Thymus (tissue), 14 donors: ENCODE measurements at places on chromosomes 6 and 20. TPM values are rescaled to one million over a fixed set of nuclear protein-coding genes. Genes with fewer than 3 reads are reported as not detected.

- no peaks in the 10 kb centered on the region for H3K36me3 ChIP-seq
- no peaks in the 10 kb centered on the region for H3K27me3 ChIP-seq
- no peak for DNase-seq
- no peak overlapping the region for H3K27ac ChIP-seq
Measured at GRCh38 chr6:144266091-144266649, 19.0 kb upstream of the UTRN start.

- H3K36me3 ChIP-seq, result no peaks in the 10 kb centered on the region
- H3K4me1 ChIP-seq, result peaks cover 27% of the 10 kb centered on the region
- H3K27me3 ChIP-seq, result no peaks in the 10 kb centered on the region
- no peak for DNase-seq
- H3K4me3 ChIP-seq, result peak within 1 kb of the TSS; percentile 79
Measured at GRCh38 chr20:2101057-2101864, at the start of gene STK35. Gene STK35, plus strand, starts transcription at chr20:2101827. Its CDS starts 55 bp downstream, at chr20:2101882.

- peaks cover 13% of the 10 kb centered on the region for H3K4me1 ChIP-seq
- H3K4me3 ChIP-seq, result no peak overlapping the region
- H3K36me3 ChIP-seq, result no peaks in the 10 kb centered on the region
- H3K27ac ChIP-seq, result no peak overlapping the region
Measured at GRCh38 chr20:13221313-13221672, 219 bp downstream of the ISM1 start.

The RBPJL gene
- polyA plus RNA-seq, result 0.07 TPM

The SULF2 gene
- polyA plus RNA-seq, result 94.0 TPM

The ACOT13 gene
- 29.4 TPM for polyA plus RNA-seq

DNA sequence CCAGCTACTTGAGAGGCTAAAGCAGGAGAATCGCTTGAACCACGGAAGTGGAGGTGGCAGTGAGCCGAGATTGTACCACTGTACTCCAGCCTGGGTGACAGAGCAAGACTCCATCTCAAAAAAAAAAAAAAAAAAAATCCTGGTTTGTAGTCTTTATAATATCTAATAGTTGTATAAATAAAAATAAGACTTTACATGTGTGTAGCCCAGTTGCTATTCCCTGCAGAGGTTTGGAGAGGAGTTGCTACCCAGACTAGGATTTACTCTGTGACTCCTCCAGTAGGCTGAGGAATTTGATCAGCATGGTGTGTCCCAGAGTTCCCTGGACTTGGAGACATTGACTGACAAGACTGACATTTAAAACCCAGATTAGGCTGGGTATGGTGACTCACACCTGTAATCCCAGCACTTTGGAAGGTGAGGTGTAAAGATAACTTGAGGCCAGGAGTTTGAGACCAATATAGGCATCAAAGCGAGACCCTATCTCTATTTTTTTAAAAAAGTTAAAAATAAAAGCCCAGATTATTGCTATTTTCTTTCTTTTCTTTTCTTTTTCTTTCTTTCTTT is 10.2 kb downstream of the CHMP4B start:
- H3K27me3 ChIP-seq, result no peaks in the 10 kb centered on the region
- peaks cover 5% of the 10 kb centered on the region for H3K36me3 ChIP-seq
- peaks cover 17% of the 10 kb centered on the region for H3K4me1 ChIP-seq
- no peak for DNase-seq

GRCh38 chr6:33692760-33693158 is 18.7 kb downstream of the UQCC2 start:
- peaks cover 30% of the 10 kb centered on the region for H3K4me1 ChIP-seq
- no peaks in the 10 kb centered on the region for H3K27me3 ChIP-seq
- DNase-seq, result no peak
- H3K4me3 ChIP-seq, result no peak overlapping the region
- peaks cover 83% of the 10 kb centered on the region for H3K36me3 ChIP-seq

GRCh38 chr20:40278673-40279072 is 410.4 kb downstream of the MAFB start:
- no peaks in the 10 kb centered on the region for H3K27me3 ChIP-seq
- no peak for DNase-seq
- no peaks in the 10 kb centered on the region for H3K36me3 ChIP-seq
- no peak overlapping the region for H3K27ac ChIP-seq
- no peak overlapping the region for H3K4me3 ChIP-seq
- H3K4me1 ChIP-seq, result no peaks in the 10 kb centered on the region

- no peaks in the 10 kb centered on the region for H3K36me3 ChIP-seq
- DNase-seq, result no peak
Measured at GRCh38 chr6:29112135-29112534, 4.3 kb downstream of the OR2J3 start.

DNA sequence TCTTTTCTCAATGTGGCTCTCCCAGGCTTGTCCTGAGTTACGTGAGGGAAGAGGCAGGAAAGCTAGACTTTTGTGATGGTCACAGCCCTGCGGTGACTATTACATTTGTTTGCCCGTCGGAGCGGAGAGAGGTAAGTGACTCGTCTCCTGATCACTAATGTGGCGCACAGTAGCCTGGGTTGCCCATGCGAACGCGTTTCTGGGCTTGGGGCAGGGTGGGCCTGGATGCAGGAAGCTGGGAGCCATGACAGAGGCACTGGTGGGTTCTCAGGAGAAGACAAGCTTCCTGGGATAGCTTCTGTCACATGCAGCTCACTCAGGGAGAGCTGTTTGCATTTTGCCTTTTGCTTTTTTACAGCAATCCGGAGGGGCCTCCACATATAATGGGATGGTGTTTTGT is 60.6 kb downstream of the IGF2R start:
- peaks cover 49% of the 10 kb centered on the region for H3K36me3 ChIP-seq
- no peak overlapping the region for H3K4me3 ChIP-seq
- H3K27me3 ChIP-seq, result no peaks in the 10 kb centered on the region
- H3K27ac ChIP-seq, result no peak overlapping the region

- H3K27ac ChIP-seq, result no peak overlapping the region
- H3K4me3 ChIP-seq, result no peak overlapping the region
- H3K4me1 ChIP-seq, result no peaks in the 10 kb centered on the region
- DNase-seq, result no peak
- no peaks in the 10 kb centered on the region for H3K27me3 ChIP-seq
Measured at GRCh38 chr6:57432157-57432556, 114.7 kb downstream of the PRIM2 start.

The MAP3K5 gene
- polyA plus RNA-seq, result 23.0 TPM

The TOMM6 gene
- 347 TPM for polyA plus RNA-seq

DNA sequence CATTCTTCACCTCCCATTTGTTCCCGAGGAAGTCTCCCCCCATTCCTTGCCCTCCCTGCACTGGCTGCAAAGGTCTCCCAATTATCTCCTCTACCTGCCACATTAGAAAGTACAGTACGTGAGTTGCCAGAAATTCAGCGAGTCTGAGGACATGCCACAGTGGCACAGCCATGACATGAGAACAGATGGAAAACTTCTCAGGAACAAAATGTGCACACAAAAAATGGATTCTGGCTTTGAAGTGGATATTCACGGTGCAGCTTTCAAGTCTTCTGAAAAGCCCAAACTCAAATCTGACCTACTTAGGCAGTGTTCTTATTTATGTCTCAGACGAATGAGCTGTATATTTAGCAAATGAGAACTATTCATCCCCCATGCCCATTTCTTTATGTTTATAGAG is 269.1 kb upstream of the ARID1B start:
- no peaks in the 10 kb centered on the region for H3K36me3 ChIP-seq
- H3K4me3 ChIP-seq, result no peak overlapping the region
- no peak for DNase-seq
- H3K27ac ChIP-seq, result no peak overlapping the region
- H3K4me1 ChIP-seq, result no peaks in the 10 kb centered on the region

GRCh38 chr20:40397467-40397866 is 291.6 kb downstream of the MAFB start:
- H3K4me1 ChIP-seq, result no peaks in the 10 kb centered on the region
- H3K27me3 ChIP-seq, result no peaks in the 10 kb centered on the region
- H3K36me3 ChIP-seq, result no peaks in the 10 kb centered on the region
- H3K4me3 ChIP-seq, result no peak overlapping the region
- DNase-seq, result no peak

GRCh38 chr6:122050242-122050755 is 349.2 kb upstream of the HSF2 start:
- no peaks in the 10 kb centered on the region for H3K36me3 ChIP-seq
- H3K4me1 ChIP-seq, result no peaks in the 10 kb centered on the region
- DNase-seq, result no peak

DNA sequence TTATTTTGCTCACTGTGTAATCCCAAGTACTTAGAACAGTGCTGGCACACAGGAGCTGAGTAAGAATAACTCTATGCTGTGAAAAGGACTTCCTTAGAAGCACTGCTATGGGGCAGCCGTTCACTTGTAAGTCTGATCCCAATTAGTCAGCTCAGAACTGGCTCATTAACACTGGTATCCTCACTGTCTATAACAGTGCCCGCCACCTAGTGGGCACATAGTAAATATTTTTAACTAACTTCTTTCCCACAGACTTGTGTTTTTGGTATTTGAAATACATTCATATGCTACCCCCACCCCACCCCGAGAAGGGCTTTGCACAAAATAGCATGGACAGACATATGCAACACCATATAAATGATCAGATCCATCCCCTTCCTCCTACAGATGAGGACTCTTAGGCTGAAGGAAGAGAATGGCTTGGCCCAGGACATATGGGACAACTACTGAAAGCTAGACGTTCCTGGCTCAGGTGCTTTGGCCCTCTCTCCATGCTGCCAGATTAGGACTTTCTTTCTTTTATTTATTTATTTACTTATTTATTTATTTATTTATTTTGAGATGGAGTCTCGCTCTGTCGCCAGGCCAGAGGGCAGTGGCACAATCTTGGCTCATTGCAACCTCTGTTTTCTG is 47.1 kb downstream of the DST start:
- no peaks in the 10 kb centered on the region for H3K27me3 ChIP-seq
- peak overlapping the region; percentile 19 for H3K27ac ChIP-seq
- no peak overlapping the region for H3K4me3 ChIP-seq
- H3K36me3 ChIP-seq, result no peaks in the 10 kb centered on the region
- peaks cover 22% of the 10 kb centered on the region for H3K4me1 ChIP-seq

The SYNDIG1 gene
- polyA plus RNA-seq, result 0.41 TPM

- no peak for DNase-seq
- H3K27ac ChIP-seq, result no peak overlapping the region
- H3K4me1 ChIP-seq, result no peaks in the 10 kb centered on the region
- peaks cover 12% of the 10 kb centered on the region for H3K36me3 ChIP-seq
Measured at GRCh38 chr6:158460602-158461169, 99.2 kb upstream of the TMEM181 start.

GRCh38 chr6:158799051-158799792 is 19.9 kb downstream of the EZR start:
- peaks cover 8% of the 10 kb centered on the region for H3K36me3 ChIP-seq
- no peak overlapping the region for H3K27ac ChIP-seq
- H3K27me3 ChIP-seq, result no peaks in the 10 kb centered on the region
- no peak overlapping the region for H3K4me3 ChIP-seq

DNA sequence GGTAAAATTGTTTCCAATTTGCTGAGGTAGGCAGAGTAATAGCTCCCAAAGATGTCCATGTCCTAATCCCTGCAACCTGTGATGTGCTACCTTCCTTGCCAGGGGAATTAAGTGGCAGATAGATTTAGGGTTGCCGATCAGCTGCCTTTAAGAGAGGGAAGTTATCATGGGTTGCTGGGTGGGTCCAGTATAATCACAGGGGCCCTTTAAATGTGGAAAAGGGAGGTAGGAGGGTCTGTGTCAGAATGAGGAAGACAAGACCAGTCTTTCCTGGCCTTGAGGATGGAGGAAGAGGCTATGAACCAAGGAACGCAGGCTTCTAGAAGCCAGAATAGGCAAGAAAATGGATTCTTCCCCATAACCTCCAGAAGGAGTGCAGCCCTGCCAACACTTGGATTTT is 50.7 kb downstream of the CTCFL start:
- peaks cover 31% of the 10 kb centered on the region for H3K4me1 ChIP-seq
- H3K36me3 ChIP-seq, result no peaks in the 10 kb centered on the region
- no peak overlapping the region for H3K27ac ChIP-seq
- peaks cover 12% of the 10 kb centered on the region for H3K27me3 ChIP-seq
- no peak for DNase-seq
- no peak overlapping the region for H3K4me3 ChIP-seq

DNA sequence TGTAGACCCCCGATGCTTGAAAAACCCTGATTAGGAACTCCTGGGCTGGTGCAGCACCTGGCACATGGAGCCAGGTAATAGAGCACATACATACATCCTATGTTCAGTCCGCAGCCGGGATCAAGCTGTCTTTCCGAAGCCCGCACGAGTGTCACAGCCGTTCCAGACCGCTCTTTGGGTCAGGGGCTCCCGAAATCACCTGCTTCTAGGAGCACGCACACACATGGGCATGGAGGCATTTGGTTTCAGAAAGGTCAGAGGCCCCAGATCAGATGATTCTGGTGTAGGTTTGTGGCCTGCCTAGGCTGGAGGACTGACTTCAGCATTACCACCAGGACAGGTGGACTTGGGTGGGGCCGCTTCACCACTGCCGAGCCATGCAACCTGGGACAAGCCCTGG is 42.1 kb upstream of the STX16 start:
- no peaks in the 10 kb centered on the region for H3K27me3 ChIP-seq
- no peaks in the 10 kb centered on the region for H3K36me3 ChIP-seq
- H3K27ac ChIP-seq, result no peak overlapping the region
- H3K4me1 ChIP-seq, result no peaks in the 10 kb centered on the region

The CD83 gene
- 21.6 TPM for polyA plus RNA-seq

GRCh38 chr6:75619230-75619899 is 17.7 kb downstream of the SENP6 start:
- H3K4me3 ChIP-seq, result no peak overlapping the region
- no peak overlapping the region for H3K27ac ChIP-seq
- DNase-seq, result no peak

The OR2B6 gene
- 0.87 TPM for polyA plus RNA-seq

The GTSF1L gene
- 0.75 TPM for polyA plus RNA-seq
